Activated effector memory CD4-positive, alpha-beta T cell treated with Interleukin-2 at 50 U/mL for 16 hours (primary cell): ENCODE measurements at places on chromosomes 2 and 18.

DNA sequence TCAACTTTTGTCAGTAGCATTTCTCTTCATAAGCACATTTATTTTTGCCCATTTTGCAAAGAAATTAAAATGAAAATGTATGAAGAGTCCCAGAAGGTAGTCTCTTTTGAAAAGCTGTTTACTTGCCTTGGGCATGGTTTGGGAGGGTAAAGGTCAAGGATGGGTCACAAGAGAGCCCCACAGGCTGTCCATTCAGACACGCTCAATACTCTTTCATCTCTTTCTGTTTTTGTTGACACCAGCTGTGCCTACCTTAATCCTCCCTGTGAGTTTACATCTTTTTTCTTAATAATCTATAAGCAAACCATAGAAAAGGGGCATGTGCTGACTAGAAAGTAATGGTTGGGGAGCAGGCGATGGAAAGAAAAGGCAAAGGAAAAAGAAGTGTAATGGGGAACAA, 49.6 kb upstream of the KLF7 start:
- no peak for DNase-seq

DNA sequence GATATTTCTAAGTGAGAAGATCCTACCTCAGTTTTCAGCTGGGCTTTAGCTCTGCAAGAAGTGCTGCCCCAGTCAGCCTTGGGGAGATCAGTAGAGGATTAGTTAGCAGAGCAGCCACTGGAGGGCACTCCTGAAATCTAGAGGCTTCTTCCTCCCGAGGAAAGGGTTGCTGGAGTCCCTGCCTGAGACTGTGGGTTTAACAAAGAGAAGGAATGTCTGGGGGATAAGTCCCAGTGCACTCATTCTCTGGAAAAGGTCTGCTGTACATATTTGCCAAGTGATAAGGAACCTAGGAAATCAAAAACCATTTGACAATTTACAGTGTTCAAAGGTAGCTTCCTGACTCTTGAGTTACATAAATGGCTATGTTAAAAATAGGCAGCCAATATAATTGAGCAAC, 207.2 kb downstream of the SLC8A1 start:
- DNase-seq = no peak

DNA sequence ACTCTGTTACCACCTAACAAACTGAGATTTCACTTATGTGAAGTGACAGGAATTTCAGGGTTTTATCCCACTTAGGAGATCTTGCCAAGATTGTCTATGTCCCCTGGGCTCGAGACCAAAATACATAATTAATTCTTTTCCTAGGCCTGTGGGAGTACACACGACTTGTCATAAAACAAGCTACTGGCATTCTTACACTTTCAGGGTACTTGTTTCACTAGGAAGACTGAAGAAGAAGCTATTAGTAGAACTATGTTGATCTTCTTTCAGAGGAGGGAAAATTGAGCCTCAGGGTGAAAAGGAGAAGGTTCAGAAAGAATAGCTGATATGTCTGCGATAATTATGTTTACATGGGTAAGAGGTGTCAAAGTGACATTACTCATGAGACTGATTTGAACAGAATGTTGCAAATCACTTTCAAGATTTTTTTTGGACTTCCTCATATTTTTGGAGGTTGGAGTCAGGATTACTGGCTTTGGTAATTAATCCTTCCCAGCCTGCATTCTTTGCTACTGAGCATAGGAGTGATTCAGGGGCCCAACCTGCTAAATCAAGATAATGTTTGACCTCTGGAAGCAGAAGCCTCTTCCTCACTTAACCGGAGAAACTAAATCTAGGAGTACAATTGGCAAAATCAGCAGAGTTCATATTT, 240.0 kb upstream of the NT5C1B start:
- DNase-seq = no peak

- DNase-seq = no peak
These were observed 58.4 kb downstream of the ITGB1BP1 start for GRCh38 chr2:9364791-9365497.

GRCh38 chr2:74625658-74626425, 22.3 kb downstream of the M1AP start:
- no peak for DNase-seq

DNA sequence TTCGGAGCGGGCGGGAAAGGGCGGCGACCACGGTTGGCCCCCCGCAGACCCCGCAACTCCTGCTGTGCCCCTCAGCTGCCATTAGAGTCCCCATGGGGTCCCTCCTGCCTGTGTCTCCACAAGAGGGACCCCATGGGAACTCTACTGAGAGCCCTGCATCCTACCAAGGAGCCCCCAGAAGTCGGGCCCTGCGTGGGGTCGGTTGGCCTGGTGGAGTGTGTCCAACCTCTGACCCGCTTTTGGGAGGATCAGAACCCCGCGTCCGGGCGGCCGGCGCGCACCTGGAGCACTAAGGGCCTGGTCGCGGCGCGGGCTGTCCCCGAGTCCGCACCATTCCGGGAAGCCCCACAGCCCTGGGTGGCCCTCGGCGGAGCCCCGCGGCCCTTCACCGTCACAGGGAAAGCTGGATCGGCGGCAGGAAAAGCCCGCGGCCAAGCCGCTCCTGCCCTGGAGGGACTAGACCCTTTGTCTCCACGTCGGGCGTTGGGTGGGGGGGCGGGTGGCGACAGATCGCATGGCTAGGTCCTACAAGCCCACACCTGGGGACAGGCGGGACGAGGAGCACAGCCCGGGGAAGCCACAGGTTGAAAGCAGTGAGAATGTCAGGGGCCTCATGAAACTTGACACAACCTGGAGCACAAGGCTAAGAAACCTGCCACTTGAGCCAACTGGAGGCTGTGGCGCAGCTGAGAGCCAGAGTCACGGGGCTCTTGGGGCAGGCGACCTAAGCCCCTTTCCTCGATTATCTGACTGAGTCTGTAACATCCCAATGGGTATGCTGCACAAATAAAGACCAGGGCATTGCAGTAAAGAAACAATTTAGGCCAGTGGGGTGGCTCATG, 11.2 kb upstream of the CXXC1 start:
- no peak for DNase-seq

DNA sequence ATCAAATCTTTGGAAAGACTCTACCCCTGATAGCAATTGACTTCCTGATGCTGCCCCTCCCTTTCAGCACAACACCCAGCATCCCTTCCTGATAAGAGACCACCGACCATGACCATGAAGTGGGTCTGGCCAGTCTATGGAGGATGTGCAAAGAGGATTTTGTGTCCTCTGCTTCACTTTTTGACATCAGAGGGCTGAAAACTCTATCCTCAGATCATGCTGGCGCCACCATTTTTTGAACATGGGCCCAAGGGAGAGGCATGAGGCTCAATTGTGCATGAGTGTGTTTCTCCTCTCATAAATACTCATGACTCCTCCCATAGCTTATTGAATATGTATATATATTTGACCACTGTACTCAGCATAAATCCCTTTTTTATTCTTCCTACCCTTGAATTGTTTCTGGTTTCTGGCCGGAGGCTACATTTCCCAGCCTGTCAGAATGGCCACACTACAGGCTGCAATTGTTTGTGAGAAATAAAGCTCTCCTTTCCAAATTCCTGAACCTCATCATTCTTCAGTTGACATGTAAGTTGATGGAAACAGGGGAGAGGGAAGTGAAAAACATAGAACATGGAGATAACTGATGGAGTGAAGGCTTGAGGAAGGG, 314.1 kb downstream of the MYCN start:
- no peak for DNase-seq

- no peak for DNase-seq
These were observed 113.4 kb downstream of the EIPR1 start for GRCh38 chr2:3264010-3264744.

DNA sequence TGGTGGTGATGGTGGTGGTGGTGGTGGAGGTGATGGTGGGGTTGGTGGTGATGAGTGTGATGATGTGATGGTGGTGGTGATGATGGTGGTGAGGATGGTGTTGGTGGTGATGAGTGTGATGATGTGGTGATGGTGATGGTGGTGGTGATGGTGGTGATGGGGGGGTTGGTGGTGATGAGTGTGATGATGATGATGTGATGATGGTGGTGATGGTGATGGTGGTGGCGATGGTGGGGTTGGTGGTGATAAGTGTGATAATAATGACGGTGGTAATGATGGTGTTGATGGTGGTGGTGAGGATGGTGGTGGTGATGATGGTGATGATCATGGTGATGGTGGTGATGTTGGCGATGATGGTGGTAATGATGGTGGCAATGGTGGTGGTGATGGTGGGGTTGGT, 67.7 kb downstream of the RRM2 start:
- DNase-seq = no peak

DNA sequence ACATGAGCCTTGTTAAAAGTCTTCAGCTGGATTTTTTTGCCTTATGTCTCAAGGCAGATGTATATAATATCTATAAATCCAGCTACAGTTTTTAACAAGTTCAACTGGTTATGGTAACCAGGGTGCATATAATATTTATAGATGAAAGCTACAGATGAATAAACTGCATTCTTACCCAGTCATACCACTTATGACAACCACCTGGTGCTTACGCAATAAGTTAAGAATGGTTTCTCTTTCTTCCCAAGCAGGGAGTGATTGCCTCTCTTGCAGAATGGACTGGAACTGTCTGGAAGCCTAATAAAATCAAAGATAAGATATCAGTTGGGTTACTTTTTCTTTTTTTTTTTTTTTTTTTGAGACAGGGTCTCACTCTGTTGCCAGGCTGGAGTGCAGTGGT, 19.6 kb downstream of the DHX57 start:
- no peak for DNase-seq

GRCh38 chr2:72214429-72215143, 66.9 kb upstream of the CYP26B1 start:
- DNase-seq = no peak

- no peak for DNase-seq
These were observed 309.7 kb downstream of the GALR1 start for GRCh38 chr18:77559274-77559910.

- no peak for DNase-seq
These were observed 131.5 kb downstream of the PRKCE start for GRCh38 chr2:45782986-45783385.

GRCh38 chr18:48884306-48884705, 66.5 kb downstream of the SMAD7 start:
- no peak for DNase-seq

DNA sequence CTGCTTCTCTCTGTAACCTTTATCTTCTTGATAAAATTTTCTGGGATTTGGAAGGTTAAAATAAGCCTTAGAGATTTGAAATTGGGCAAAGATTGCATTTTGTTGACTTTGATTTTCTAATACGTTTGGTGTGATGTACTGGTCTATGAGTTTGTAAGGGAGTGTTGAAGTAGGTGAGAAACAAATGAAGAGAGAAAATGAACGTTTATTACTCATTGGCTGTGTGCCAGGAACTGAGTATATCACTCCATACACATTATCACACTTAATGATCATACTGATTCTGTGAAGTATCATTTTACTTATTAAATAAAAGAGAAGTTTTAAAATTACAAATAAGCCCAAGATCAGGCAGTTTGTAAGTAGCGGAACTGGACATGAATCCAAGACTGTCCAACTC, 795.1 kb upstream of the ZEB2 start:
- no peak for DNase-seq

- no peak for DNase-seq
These were observed 18.8 kb downstream of the ATG4B start for GRCh38 chr2:241656190-241656741.

DNA sequence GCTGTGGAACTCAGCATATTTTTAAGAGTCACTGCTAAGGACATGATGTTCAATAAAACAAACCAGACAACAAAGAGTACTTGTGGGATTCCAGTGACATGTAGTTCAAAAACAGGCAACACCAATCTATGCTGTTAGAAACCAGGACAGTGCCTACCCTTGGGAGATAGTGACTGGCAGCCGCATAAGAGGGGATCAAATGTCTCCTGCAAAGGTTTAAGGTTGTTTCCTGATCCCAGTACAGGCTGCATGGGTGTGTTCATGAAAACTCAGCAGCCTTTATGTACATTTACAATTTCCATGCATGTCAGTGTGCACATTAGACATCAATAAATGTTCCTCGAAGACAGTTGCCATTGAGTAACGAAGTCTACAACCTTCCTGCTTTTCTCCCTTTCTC, 183.8 kb downstream of the PID1 start:
- no peak for DNase-seq

DNA sequence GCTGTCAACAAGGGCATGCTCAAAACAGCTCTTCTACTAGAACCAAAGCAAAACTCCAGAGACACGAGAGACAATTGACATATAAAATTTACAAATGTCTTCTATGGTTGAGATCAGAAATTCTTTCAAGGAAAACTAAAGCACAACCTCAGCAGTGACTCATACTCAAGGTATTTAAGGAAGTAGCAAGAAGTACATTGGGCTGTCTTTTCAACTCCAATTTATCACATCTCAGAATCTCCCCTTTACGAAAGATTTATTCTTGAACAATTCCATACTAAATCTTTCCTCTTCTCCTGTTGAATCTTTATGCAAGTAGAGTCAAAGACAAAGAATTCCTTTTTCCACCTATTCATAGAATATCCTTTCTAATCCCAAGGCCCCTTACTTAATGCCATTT, 324.0 kb downstream of the IRS1 start:
- DNase-seq = no peak

DNA sequence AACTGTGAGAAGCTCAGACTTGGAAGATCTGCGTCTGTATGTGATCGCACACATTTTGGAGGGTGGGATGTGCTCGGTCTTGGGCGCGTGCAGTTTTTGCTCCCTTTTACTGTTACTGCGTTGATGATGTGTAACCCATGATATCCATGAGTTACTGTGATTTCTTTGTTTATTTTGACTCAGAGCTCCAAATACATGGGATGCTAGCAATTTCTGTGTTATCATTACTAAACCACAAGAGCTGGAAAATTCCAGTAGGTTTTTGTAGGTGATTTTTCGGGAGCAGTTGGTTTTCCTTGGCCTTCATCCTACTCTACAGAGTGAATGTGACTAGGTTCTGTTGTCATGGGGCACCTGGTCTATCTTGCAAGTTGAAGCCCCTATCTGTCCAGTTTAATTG, 124.2 kb downstream of the AGAP1 start:
- DNase-seq = no peak

DNA sequence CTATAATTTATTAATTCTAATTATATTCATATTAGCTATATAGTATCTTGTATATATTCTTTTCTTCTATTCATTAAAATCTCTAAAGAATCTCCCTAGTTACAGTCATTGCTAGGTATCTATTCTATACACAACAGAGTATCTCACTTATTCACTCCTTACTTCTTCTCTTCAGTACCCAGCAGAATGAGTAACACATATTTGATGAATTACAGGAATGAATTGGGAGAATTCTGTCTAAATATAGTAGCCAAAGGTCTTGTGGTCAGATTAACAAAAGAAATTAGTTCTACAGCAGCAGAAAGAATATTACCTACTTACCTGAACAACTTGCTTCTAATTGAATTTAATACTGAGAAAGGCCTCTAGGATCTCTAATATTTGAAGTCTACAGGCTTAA, 758.0 kb upstream of the ZEB2 start:
- no peak for DNase-seq

DNA sequence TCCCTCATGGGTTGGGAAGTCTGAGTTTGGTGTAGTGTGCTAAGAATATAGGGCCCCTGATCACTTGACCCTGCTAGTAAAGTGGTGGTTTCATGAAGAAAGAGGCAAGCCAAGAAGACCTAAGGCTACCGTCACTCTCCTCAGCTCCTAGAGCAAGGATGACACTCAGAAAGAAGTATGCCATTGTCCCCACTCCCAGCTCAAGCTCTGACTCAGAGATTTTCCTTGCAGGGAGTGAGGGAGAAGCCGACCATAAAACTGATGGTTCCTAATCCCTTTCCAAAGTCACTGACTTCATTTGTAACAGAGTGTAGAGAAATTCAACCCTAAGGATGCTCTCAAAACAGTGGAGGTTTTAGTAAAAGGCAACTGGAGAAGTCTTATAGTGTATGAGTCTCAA, 80.9 kb downstream of the ICA1L start:
- DNase-seq = no peak
